ENCODE measurements at places on chromosomes 2 and 18.

DNA sequence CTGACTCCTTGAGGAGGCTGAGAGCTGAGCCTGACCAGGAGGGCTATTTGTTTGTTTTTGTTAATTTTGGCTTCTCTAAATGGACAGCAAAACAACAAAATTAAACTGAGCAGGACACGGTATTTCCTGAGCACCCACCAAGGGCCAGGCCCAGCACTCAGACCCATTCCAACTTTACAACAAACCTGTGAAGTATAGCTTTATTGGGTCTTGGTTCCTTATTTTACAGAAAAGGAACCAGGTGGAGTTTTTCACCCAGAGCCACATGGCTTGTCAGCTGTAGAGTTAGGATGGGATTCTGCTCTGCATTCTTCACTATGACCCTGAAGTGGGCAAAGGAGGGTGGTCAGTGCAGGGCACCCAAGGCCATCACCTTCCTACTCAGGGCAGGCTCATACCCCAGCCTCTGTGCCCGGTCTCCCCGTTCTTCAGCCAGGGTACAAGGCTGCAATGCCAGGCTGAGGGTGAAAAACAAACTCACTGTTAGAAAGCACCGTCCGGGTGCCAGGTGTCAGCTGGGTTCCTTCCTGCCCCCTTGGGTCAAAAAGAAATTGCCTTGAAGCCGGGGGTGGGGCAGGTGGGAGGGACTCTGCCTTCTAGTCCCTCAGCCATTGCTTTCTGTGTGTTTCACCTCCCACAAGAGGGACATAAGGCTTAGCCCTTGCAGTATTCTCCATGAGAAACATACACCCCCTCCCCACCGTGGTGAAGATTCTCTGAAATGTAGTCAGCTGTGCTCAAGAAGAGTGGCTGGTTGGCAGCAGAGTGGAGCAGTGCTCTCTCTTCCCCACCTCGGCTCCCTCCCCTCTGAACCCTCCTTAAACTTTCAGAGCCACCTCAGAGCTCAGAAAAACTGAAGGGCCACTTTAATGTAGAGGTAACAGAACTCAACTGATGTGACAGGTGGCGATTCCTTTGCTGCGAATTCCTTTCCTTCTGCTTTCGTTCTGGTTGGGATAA lies 2.2 kb downstream of the PSD4 start:
- DNase-seq = no peak

GRCh38 chr2:114201781-114202180 lies 240.7 kb upstream of the DPP10 start:
- no peak for DNase-seq

DNA sequence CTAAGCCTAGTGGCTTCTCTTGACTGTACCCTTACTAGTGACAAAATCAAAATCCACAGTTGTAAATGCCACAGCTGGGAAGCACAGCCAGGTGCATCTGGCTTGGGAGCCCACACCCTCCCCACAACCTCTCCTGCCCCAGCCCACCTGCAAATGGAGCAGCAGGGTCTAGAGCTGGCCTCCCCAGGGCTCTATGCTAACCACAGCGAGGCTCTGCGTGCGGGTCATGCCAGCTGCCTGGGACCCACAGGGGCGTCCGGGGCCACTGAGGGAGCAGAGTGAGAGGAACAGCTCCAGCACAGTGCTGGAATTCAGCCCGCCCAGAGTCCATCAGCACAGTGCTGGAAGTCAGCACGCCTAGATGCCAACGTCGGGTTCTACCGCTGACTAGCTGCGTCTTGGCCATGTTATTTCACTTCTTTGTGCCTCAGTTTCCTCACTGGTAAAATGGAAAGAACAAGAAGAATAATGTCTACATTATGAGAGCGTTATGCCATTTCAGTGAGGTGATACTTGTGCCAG lies 109.1 kb upstream of the ID2 start:
- DNase-seq = no peak

- peak; percentile 11 for DNase-seq
Observed at GRCh38 chr18:40058811-40059570, 1896.0 kb upstream of the PIK3C3 start.

DNA sequence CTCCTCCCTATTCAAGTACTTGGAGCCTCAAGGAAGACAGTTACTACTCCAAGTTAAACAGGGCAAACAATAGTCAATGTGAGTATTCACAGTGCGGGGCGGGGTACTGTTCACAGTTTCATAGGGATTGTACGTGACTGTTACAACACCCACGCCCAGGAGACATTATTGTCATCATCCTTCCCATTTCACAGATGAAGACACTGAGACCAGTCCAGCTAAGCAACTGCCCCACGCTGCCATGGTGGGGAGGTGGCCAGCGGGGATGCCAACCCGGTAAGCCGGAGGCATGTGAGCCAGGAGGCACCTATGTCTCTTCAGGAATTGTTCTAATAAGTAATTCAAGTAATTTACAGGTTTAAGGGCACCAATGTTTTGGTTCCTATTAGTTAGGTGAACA lies 982 bp downstream of the HJURP start:
- DNase-seq = no peak

DNA sequence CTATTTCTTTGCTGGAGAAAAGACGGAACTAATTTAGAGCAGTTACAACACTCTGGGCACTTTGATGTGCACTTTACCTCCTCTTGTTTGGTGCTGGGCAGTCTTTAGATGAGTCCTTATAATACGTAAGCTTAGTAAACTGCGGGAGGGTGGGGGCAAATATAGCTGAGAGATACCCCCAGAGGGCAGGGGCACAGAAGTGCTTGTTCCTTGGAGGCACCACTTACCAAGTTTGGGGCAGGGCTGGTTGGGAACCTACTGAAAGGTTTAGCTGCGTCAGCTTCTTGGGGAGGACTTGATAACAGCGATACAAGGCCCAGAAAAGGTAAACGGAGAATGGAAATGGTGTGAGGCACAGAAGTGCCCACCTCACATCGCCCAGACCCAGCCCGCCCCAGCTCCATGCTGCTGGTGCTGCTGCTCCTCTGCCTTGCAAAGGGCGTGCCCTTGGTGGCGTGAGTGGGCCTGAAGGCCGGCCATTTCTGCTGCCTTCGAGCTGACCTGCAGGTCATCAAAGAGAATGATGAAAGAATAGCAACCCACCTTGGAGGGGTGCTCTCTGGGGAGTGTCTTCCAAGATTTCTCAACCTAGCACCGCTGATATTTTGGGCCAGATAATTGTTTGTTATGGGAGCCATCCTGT lies 128.2 kb upstream of the EML6 start:
- no peak for DNase-seq

- DNase-seq = peak; percentile 83
Observed at GRCh38 chr2:118221536-118222272, 133.4 kb downstream of the INSIG2 start.

DNA sequence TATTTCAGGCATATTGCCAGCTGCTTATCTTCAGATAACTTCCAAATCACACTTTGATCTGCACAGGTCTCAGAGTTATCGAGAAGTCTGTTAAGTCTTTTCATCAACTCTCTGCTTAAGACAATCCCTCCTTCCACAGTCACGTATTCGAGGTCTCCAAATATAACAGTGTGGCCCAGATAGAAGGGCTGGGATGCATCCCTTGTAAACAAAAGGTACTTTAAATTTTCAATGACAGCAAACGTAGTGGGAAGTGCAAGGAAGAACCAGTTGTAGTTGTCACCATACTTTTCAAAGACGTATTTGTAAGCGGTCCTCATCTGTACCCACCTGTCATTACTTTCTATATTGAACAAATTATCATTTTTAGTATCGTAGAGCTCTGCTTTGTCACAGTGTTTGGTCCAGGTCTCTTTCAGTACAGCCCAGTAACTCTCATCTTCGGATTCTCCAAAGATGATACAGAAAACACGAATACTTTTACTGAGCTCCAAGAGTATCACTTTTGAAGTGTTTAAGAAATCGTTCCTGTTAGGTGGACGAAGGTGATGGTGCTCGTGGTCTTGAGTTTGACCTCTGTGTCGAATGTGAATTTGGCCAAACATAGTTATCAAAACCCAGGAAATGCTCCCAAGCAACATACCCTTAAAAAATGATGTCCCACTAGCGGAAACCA lies 445 bp downstream of the C1GALT1C1L start:
- DNase-seq = no peak

- no peak for DNase-seq
Observed at GRCh38 chr2:26000561-26001082, 18.3 kb upstream of the KIF3C start.

- no peak for DNase-seq
Observed at GRCh38 chr18:33717339-33717738, 139.3 kb downstream of the ASXL3 start.

DNA sequence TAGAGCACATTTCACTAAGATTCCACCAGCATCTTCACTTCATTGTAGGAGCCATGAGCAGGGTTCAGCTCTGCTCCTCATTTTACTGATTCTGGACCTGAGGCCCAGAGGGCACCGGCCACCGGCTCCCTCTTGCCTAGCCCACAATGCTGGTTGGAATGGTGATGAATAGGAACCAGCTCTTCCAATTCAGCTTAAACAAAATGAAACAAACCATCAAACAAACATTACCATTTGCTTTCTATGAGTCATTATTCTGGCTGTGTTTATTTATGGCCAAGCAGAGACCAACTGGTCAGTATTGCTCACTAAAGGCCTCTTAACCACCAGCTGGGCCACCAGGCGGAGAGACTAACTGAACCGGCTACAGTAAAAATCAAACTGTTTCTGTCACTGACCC lies 176.7 kb downstream of the MTX2 start:
- DNase-seq = peak; percentile 19

- no peak for DNase-seq
Observed at GRCh38 chr2:43138441-43138840, 88.0 kb downstream of the ZFP36L2 start.

GRCh38 chr2:159925975-159926374 lies 128.0 kb upstream of the CD302 start:
- no peak for DNase-seq

DNA sequence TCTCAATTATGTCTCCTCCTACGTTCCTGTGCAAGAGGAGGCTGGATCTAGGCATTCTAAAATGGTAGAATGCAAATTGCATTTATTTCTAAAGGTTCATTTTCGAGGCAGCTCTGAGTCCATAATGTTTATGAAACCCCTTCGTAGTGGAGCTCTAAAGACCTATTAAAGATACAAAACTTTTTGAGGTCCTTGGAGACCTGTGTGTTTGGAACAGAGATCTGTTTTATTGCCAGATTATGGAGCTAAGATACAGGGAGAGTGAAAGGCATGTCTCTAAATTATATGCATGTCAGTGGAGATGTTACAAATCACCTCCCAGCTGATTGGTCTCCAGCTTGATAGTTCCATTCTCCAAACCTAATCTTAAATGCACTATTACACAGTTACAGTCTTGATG lies 335.8 kb downstream of the GULP1 start:
- no peak for DNase-seq

DNA sequence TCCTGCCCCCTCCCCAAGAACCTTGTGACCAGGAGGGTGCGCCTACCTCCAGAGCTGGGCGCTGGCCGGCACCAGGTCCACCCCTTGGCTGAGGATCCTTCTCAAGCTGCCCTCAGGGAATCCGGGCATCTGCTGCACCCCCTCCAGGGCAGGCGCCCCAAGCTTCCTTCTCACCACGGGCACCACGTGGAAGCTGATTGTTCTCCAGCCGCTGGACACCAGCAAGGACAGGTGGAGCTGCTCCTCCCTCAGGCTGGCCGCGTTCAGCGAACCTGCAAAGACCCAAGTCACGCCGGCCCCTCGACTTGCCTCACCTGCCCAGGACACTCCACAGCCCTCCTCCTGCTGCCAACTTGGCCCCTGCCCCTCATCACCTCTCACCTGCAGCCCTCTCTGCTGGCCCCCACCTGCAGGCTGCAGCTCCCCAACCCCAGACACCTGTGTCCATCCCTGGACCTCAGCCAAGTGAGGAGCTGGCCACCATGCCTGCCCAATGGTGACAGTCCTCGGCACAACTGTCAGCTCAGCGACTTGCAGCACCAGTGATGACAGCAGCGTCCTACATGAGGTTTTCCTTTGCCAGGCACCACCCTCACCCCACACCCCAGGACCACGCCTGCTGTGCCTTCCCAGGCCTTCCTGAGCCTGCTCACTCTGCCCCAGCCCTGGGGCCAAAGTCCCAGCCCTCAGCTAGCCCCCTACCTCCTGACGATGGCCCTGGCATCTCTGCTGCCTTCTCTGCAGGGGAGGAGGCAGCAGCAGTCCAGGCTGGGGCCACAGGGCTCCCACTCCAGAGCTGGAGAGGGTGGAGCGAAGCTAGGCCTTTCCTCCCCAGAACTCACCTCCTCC lies 4.2 kb downstream of the MAB21L4 start:
- no peak for DNase-seq

DNA sequence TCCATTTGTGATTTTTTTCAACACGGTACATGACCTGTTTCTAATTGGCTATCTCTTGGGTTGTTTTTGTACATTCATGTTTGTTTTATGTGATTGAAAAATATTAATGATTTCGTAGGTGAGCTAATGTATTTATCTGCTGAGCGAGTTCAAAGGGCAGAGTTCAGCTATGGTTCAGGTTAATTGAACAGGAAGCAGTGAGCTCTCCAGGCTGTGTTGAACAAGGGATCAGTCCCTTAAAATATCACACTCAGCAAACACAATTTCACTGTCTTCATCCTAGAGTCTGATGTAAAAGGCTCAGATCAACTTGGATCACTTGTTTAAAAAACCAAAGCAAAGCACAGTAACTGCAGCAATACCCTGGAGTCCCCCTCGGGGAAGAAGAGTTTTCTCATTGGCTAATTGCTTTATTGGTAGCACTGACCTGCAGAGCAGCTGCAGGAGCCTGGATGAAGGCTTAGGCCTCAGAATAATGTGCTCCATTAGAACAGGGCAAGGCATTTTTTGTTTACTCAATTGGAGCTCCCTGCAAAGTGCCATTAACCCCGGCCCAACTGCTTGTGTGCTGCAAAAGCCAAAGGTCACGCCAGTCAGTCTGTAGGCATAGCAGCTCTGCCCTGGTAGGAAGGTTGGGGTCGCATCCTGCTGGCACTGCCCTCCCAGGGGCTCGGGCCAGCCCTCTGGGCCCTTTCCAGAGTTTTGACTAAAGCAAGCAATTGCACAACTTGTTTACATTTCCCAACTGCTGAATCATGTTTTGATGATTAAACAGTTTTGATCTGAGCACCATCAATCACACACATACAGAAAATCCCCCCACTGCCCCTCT lies 10.5 kb downstream of the ONECUT2 start:
- DNase-seq = no peak

DNA sequence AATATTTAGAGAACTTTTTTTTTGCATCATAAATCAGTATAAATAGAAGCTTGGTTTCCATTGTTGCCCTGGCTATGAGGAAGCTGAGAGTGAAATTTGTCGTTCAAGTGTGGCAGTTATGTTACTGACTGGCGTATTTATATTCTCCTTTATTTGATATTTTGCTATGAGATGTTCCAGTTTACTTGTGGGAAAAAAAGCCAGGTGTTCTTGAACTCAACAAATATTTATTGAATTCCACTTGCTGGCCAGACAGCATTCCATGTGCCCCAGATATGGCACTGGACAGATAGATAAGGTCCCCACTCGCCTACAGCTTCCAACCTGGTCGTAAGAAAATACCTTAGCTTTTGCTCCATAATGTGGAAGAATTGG lies 44.7 kb downstream of the NEDD4L start:
- DNase-seq = no peak

- no peak for DNase-seq
Observed at GRCh38 chr2:96768083-96768561, 7.4 kb downstream of the CNNM4 start.

DNA sequence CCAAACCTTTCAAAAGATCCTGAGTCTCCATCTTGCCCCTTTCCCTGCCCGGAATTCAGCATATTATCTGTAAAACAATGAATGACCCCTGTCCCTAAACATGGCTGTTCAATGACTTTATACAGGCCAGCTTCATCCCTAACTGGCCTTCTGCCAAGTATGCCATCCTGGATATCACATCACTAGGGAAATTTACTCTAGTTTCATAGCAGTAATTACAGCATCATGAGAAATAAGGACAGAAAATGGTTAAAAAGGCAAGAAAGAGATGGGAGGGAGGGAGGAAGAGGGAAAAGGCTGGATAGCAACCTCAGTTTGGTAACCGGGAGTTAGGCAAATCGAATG lies 4.4 kb downstream of the MBOAT2 start:
- no peak for DNase-seq

Measured in fibroblast of pulmonary artery (primary cell).